GM20000 (cell line): ENCODE measurements at places on chromosomes 4 and X.

- no peak for DNase-seq
These were observed 562.0 kb upstream of the AADAT start for GRCh38 chr4:170651786-170652185.

DNA sequence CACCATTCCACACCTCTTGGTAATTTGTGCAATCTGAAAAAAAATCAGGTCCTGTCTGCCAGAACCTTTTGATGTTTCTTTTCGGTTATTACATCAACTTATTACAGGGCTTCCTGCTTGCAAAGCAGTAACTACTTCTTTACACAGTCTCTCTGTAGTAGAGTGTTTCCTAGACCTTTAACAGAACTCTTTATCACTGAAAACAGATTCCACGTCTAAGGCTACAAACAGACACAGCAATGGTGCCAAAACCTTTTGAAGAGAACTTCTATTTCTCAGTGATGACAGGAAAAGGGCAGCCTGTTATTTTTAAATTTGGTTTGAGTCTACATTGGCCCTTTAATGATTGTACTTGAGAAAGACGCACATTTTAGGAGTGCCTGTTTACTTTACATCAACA, 713.5 kb upstream of the GRID2 start:
- no peak for DNase-seq

DNA sequence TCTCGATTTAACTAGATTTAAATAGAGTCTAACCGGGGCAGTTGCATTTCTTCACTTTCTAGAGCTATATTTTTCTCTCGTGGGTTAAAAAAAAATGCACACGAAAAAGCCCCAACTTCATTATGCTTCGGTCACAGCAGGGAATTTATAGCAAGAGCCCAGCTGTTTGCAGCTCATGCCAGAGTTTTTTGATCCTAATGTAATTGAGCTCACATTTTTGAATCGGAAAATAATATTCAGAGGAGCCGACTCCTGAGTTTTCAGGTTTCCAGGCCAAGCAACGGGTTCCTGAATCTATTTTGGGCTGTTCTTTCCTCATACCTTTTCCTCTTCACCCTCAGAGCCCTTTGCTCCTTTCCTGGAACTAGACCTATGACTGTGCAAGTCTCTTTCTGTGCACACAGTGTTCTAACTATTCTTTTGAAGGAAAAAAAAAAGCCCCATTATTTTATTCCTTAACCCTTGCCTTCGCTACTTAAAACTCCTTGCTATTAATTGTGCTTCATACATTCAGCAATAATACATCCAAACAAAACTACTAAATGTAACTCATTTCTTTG, 27.5 kb upstream of the ESX1 start:
- no peak for DNase-seq

- no peak for DNase-seq
These were observed 80.5 kb downstream of the CASP3 start for GRCh38 chr4:184568770-184569169.

- no peak for DNase-seq
These were observed 170.9 kb downstream of the CLCN4 start for GRCh38 chrX:10327651-10328050.

- DNase-seq: no peak
These were observed 31.6 kb upstream of the SPARCL1 start for GRCh38 chr4:87560802-87561201.

- DNase-seq: no peak
These were observed 138.9 kb upstream of the INPP4B start for GRCh38 chr4:142984871-142985585.

DNA sequence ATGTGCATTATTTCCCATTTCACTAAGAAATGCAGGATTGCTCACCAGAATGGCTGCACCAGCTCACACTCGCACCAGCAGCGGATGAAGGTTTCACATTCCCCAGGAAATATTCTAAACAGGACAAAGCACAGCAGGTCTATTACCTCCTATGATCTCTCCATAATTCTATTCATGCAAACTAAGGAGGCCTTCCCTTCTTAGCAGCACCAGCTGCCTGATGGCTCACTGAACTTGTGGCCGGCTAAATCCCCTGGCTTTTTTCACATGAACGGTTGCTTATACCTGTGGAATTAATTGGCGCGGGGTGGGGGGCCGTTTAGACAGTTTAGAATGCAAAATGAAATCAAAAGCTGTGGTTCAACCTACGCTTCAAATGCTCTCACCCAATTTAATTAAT, 73.5 kb upstream of the SRD5A3 start:
- no peak for DNase-seq

DNA sequence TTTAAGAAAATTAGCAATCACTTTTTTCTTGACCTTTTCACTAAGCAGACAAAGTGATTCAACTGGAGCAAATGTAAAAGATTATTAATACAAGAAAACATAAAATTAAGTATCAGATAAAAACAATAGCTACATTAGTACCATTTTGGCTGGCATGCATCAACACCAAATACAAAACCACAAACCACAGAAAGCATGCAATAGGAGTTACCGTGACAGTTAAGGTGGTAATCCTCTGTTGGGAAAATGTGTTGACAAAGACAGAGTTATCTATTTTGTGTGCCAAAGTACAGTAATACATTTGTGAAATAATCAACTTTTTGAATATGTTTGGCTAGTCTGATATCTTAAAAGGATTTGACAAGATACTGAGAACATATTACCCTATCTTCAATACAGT, 89.8 kb upstream of the ETNPPL start:
- no peak for DNase-seq

GRCh38 chr4:962231-963208, 10.8 kb downstream of the DGKQ start:
- no peak for DNase-seq

DNA sequence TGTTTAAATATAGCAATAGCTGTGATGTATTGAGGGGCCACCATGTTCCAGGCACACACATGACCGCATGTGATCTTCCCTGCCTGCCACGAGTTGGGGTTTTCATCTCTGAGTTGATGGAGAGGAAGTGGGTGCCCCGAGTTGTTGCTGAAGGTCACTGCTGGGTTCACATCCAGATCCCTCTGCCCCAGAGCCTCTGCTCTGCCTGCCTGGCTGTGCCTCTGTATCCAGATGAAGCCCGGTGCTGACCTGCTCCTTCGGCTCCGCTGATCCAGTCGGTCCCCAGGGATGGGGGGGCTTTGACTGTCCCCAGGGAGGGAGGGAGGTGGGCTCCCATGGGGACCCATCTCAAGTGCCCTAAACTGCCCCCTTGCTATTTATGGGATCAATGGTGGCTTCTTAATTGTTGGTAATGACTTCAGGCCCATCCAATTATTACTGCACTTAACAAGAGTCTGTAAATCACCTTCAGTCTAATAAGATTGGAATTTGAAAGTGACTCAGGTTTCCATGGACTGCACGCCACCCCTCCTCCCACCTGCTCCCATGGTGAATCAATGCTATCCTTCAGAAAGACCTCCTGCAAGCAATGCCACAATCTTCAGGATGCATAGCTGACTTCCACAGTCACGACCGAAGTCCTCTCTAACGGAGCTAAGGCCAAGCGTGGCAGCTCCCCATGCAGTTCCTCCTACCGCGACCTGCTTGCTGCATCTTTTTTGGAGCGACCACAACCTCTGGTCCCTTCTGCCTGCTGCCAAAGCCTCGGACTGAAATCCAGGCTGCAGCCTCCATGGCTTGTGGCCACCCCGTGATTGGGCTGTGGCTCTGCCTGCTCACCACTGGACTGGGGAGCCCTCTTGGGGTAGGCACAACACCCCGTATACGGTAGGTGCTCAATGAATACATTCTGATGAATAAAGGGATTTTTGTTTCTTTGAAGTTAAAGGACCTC, 73.1 kb downstream of the CPZ start:
- no peak for DNase-seq

GRCh38 chrX:40778861-40779575, 43.7 kb upstream of the MED14 start:
- no peak for DNase-seq

GRCh38 chr4:52641854-52642563, 17.1 kb downstream of the USP46 start:
- peak; percentile 59 for DNase-seq

GRCh38 chr4:171676555-171677215, 136.5 kb upstream of the GALNTL6 start:
- DNase-seq: peak; percentile 24

GRCh38 chr4:56310401-56311125, 76.7 kb downstream of the AASDH start:
- no peak for DNase-seq

DNA sequence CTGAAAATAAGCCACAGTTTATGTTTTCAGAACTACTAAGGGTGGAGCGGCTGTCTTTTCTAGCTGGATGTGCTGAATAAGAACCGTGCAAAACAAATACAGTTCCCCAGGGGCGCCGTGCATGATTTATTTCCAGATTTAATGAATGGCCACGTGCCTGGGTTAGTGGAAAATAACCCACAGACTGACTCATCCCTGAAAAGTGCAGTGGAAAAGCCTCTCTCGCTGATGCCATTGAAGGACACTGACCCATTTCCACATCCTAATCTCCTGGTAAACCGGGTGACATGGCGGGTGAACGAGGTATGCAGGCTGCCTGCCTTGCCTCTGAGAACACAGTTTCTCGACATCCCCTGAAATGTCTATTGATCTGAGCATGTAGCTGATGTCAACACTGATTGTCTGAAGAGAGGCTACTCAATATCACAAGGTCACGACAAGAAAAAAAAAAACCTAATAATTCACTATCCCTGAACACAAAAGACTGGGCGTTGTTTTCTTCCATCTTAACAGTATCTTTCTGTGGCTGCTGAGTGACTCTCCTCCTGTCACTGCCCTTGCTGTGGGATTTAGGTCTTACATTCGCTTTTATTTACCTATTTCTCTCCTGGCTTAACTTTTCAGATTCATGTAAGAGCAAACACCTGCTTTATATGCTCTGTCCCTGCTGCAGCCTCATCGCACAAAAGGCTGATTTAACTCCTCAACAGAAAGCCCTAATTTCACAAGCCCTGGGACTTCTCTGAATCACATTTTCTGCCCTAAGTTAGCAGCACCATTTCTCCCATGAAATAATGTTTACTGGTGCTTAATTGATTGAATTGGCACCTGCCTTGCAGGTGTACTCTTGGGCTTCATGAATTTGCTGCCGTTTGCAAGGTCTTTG, 76.9 kb upstream of the SCOC start:
- DNase-seq: no peak

DNA sequence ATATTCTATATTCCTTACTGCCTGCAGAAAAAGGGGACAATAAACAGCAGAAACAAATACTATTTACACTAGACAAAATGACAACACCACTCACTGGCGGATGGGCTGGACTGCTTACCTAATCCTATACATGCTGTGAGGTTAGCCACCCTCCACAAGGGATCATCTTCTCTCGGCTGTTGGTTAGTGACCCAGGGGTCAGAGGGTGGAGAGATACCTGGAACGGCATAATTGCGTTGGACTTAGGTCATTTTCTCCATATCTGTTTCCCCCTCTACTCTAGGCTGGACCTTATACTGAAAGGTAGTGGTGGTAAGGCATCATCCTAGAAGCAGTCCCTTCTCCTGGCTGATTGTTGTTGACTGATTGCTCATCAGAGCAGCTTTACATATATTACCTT, 286.8 kb upstream of the UGT8 start:
- DNase-seq: no peak

DNA sequence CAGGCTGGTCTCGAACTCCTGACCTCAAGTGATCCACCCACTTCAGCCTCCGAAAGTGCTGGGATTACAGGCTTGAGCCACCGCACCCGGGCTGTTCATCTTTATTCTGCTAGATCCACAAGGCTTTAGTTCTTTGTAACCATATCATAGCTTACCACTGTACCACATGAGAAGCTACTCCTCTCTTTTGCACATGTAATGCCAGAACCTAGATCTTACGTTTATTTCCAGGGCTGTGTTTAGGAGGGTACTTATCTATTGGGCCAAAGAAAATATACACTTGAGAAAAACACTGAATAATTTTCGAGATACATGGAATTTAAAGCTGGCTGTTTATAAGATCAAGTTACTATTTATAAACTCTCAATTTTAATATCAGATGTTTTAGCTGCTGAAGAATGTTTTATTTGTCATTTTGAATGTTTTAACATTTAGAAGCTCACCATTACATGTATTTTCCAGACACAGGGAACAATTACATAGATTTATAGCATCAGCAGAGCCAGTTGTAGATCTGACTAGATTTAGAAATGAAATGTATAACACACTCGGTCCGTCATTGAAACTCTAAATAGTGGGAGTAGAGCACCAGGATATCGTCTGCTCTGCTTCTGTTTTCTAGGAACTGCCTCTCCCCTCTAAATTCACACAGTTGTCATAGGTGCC, 155.3 kb upstream of the HAND2 start:
- no peak for DNase-seq

DNA sequence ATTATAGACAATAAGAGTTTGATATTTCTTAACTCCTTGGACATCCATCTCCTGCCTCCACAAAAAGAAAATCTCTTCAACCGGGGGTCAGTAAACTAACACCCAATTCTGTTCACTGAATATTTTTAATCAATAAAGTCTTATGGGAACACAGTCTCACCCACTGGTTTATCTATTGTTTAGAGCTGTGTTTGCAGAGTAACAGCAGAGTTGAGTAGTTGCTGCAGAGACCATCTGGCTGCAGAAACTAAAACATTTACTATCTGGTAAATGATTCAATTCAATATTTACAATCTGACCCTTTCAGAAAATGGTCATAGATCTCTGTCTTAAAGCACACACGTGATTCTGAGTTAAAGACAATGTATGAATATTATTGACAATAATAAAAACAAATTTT, 94.0 kb downstream of the TMA16 start:
- no peak for DNase-seq

DNA sequence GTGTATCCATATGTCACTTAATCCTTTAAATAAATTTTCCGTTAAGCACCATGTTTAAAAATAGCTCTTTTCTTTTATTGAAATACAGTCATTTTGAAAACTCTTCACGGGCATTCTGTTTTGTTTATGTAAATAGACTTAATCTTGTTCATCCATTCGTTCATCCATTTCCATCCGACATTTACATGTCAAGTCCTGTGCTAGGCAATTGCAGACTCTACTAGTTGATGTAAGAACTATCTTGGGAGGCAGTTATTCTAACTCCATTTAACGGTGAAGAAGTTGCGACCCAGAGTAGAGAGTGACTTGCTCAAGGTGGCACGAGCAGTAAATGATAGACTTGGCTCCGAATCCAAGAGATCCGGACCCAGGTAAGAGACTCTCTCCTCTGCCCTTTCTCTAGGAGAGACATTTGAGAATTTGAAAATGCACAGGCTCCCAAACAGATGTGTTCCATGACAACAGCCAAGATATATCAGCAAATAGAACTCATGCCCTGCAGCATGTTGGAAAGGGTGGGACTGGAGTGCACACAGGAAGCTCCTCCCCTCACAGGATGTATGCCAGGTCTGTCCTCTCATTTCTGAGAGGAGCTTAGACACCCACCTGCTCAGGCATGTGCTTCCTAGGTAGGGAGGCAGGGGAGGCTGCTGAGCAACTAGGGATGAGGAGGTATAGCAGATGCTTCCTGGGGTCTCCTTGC, 64.5 kb downstream of the DRD5 start:
- DNase-seq: no peak

DNA sequence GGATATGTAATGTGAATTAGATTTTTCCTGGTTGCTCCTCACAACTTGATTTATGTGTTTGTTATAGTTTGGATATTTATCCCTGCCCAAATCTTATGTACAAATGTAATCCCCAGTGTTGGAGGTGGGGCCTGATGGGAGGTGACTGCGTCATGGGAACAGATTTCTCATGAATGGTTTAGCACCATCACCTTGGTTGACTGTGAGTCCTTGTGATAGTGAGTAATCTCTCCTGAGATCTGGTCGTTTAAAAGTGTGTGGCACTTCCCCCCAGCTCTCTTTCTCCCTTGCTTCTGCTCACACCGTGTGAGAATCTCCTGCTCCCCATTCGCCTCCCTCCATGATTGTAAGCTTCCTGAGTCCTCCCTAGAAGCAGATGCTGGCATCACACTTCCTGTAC, 2.2 kb downstream of the MID2 start:
- no peak for DNase-seq

GRCh38 chr4:147175460-147176025, 229.9 kb upstream of the TTC29 start:
- no peak for DNase-seq
